Foreskin keratinocyte (primary cell): ENCODE measurements at places on chromosomes 11 and 22.

- DNase-seq = peak; percentile 83
Measured at GRCh38 chr11:118275176-118275575, 11.1 kb upstream of the MPZL2 start.

DNA sequence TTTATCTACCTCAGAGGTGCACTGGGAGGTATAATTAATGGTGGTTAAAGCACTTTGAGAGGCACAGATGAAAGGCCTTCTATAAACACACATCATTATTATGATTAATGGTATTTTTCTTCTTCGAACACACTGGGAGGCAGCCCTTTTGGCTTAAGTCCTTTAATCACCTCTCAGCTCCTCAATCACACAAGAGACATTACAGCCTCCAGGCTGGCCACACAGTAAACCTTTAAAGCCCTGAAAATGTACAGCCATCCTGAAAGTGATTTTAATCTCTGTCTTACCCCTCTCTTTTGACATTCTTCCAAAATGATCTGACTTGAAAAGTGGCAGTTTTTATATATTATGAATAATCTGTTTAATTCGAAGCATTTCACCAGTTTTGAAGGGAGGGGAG, 54.3 kb upstream of the VSTM5 start:
- DNase-seq = no peak

DNA sequence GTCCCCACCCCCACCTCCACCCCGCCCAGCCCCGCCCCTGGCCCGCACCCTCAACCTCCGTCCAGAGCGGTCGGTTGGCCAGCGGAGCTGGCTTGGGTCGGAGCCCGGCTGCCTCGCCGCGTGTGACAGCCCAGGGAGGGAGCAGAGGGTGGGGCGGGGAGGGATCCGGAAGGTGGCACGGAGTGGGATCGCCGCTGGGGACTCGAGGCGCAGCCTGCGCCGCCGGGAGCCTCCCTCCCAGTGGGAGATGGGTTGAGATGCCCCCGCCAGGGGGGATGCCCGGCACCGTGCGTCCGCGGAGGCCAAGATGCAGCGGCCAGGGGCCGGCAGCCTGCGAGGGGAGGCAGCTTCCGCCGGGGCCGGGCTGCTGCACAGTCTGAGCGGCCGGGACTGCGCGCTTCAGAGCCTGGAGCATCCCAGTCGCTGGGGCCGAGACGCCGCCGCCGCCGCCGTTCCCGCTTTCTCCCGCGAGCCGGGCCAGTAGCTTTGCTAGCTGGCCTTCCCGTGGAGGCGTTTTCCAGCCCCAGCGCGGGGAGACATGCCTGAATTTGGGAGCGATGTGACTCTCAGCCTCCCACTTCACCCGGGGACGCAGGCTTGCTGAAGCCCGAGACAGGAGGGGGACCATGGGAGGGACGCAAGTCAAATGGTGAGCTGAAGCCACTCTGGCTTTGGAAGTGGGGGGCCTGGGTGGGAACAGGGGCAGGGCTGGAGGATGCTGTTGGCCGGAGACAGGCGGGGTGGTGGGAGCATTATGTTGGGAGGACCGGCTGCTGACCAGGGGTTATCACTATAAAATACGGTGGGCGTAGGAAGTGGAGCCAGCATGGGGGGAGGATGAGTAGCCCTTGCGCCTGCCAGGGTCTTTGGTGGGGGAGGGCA, 40.2 kb downstream of the DIXDC1 start:
- DNase-seq = peak; percentile 28

DNA sequence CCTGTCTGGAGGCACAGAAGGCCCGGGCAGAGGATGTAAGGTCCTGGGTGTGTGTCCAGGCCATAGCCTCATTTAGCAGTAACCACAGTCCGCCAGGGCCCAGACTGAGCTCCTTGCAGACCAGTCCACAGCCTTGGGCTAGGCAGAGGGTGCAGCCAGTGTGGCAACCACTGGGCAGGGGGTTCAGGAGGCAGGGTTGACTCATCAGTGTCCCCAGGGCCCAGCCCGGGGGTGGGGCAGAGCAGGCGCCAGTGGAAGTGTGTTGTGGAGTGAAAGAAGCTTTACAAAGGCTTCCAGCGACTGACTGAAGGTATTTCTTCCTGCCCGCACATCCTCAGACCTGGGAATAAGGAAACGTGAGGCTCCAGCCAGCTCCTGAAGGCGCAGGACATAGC, 27.7 kb upstream of the WNT11 start:
- no peak for DNase-seq

- no peak for DNase-seq
Measured at GRCh38 chr11:65403607-65404121, 17.2 kb downstream of the FRMD8 start.

- peak; percentile 83 for DNase-seq
Measured at GRCh38 chr22:27045103-27045947, 387.9 kb downstream of the MIAT start.

DNA sequence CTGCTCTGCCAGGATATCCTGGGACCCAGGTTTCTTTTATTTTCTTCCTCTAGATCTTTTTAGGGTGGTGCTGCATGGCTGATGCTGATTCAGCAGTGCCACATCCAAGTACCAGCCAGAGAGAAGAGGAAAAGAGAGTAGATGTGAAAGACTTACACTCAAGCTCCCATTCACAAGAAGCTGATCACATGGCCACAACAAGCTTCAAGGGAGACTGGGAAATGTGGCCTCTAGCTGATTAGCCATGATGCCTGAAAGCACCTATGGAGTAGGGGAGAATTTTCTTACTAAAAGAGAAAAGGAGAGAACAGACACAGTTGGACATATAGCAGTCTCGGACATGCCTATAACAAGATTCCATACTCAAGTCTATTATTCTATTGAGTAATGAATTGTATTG, 34.4 kb upstream of the FJX1 start:
- DNase-seq = no peak

- DNase-seq = peak; percentile 57
Measured at GRCh38 chr11:63951779-63952536, 13.2 kb downstream of the NAA40 start.

DNA sequence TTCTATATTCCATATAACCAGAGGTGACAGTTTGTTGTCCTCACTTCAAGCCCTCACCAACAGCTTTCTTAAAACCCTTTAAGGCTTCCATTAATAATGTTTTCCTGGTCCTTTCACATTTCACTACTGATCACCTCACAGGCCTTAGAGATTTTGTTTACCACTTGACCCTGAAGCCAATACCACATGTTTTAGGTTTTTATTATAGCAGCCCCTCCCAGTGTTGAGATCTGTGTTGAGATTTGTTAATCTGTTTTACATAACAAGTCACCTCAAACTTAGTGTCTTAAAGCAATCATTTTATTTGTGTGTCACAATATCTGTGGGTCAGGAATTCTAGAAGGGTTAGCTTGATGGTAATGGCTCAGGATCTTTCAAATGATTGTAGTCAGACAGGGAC, 49.9 kb downstream of the FAR1 start:
- DNase-seq = no peak

- DNase-seq = peak; percentile 97
Measured at GRCh38 chr11:92707173-92707619, 262.3 kb upstream of the MTNR1B start.

- no peak for DNase-seq
Measured at GRCh38 chr22:19799322-19800190, 39.0 kb downstream of the TBX1 start.

GRCh38 chr11:5291207-5291838, 10.4 kb downstream of the OR51B4 start:
- DNase-seq = no peak

- DNase-seq = no peak
Measured at GRCh38 chr22:31951194-31952093, 7.1 kb downstream of the YWHAH start.

- peak; percentile 25 for DNase-seq
Measured at GRCh38 chr11:64449381-64450167, 90.6 kb downstream of the RPS6KA4 start.

DNA sequence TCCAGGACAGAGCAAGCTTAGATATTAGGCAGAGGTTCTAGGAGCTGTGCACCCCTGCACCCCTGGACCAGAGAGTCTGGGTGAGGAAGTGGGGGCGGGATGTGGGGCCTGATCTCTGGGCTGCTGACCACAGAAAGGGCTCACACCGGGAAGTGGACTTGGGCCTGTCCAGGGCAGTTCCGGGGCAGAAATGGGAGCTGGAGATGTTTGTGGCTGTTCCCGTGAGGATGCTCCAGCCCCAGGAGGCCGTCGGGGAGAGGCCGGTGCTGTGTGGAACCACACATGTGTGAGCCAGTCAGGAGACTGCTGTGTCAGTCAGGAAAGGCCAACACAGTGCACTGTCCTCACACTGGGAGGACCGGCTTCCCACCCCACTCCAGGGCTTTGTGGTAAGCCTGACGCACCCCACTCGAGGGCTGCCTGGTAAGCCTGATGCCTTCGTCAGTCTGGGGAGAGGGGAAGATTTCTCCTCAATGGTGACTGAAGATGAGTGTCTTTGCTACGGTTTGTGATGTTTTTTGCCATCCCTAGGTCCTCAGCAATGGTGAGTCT, 741.0 kb downstream of the BRD1 start:
- no peak for DNase-seq

DNA sequence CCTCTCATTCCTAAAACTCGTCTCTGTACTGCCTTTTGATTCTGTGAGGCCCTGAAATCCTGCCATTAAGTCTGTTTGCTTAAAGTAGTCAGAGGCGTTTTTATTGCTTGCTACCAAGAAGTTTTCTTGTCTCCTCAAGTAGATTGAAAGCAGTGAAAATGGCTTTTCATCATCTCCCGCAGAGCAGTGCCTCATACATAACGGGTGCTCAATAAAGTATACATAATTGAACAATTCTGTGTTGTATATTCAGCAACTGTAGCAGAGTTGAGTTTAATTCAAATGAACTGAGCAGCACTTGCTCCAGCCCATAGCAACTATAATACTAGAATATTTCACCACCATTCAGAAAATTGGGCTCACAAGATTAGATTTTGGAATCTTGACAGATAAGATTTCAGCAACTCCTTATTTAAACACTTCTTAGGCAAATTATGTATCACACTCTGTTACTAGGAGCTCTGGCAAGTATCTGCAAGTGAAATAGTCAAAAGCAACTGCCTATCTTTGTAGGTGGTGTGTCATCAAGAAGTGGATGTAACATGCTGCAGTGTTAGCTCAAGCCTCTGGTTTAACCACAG, 20.0 kb downstream of the FIBIN start:
- peak; percentile 77 for DNase-seq

DNA sequence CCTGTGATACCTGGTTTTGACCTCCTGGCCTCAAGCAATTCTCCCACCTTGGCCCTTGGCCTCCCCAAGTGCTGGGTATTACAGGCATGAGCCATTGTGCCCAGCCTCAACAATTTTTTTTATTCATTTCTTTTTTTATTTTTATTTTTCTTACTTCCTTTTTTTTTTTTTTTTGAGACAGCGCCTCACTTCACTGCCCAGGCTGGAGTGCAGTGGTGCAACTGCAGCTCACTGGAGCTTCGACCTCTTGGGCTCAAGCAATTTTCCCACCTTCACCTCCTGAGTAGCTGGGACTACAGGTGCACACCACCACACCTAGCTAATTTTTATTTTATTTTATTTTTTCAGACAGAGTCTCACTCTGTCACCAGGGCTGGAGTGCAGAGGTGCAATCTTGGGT, 25.5 kb upstream of the CECR2 start:
- DNase-seq = no peak

GRCh38 chr22:36344106-36344827, 43.5 kb downstream of the MYH9 start:
- no peak for DNase-seq

DNA sequence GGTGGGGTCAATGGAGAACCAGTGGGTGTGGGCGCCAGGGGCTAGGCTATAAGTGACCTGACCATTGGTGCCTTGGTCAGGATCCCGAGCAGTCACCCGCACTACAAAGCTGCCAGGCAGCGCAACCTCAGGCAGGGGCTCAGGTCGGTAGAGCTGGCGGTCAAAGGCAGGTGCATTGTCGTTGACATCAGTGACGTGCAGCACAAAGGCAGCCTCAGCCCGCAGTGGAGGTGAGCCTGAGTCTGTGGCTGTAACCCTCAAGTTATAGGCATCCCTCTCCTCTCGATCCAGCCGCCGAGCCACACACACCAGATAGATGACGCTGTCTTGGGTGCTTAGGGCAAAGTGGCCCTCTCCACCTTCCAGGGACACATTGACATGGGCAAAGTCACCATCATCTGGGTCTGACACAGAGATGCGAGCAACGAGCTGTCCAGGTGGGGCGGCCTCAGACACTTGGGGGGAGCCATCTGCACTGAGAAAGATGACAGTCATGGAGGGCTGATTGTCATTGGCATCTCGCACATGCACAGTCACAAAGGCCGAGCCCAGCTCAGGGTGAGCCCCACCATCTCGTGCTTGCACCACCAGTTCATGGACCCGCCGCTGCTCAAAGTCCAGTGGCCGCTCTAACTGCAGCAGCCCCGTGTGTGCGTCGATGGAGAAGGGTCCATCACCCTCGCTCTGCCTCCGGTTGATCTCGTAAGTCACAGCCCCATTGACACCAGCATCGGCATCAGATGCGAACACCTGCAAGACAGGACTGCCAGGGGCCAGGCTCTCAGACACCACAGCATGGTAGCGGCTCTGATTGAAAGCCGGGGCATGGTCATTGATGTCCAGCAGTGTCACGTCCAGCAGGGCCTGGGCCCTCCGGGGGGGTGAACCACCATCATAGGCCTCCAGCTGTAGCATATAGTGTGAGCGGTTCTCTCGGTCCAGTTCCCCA, 15.3 kb downstream of the DCHS1 start:
- no peak for DNase-seq

DNA sequence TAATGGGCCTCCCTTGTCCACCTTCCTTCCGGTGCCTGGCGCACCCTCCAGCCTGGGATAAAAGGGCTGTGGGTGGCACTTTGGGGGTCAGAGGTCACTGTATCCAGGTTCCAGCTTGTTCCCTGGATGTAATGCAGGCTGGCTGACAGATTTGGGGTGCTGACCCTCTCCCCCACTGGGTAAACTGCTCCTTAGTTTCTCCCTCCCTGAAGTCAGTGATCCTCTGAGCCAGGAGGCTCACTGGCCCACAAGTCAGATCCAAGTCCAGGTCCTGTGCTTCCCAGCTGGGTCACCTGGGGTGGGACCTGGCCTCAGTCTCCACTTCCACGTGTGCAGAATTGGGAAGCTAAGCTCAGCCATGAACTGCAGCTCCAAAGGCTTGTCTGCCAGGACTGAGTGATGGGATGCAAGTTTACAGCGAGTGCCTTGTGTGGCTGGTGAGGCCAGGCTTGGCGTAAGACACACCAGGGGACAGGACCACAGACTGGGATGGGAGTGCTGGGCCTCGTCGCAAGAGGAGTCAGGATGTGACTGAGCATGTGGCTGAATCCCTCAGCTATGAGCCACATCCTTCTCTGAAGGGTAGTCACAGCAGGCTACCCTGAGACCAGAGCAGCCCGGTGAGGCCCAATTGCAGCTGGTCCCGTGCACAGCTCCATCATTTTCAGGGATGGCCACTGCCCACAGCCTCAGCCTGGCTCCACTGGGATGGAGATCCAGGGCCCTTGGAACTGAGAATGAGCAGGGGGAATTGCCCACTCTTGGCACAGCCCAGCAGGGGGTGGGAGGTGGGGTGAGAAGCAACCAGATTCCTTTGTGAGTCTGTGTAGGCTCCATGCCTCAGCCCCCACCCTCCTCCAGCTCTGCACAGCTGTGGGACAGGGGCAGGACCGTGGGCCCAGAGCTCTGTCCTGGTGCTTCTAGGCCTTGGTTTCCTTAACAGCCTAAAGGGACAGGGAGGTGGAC, 7.2 kb downstream of the SHISA8 start:
- no peak for DNase-seq
